ENCODE measurements at places on chromosomes 3 and 15.

GRCh38 chr15:58622877-58623276, 126.6 kb downstream of the ADAM10 start:
- DNase-seq, result no peak

GRCh38 chr3:15384510-15385237, 42.7 kb downstream of the METTL6 start:
- no peak for DNase-seq

DNA sequence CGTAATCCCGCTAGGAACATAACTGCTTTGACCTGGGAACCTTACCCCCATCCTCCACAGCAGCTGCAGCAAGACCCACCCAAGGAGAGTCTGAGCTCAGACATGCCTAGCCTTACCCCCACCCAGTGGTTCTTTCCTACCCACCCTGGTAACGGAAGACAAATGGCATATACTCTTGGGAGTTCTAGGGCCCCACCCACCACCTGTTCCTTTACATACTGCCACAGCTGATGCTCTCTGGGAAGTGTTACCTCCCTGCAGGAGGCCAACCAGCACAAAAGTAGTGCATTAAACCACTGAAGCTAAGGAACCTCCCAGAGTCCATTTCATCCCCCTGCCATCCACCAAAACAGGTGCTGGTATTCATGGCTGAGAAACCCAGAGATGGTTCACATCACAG, 50.6 kb upstream of the AZI2 start:
- DNase-seq, result no peak

GRCh38 chr15:95150466-95150865, 919.1 kb downstream of the MCTP2 start:
- DNase-seq, result no peak

- DNase-seq, result no peak
Observed at GRCh38 chr3:59143447-59143846, 93.6 kb upstream of the CFAP20DC start.
